ENCODE measurements at places on chromosomes 12 and 14.

DNA sequence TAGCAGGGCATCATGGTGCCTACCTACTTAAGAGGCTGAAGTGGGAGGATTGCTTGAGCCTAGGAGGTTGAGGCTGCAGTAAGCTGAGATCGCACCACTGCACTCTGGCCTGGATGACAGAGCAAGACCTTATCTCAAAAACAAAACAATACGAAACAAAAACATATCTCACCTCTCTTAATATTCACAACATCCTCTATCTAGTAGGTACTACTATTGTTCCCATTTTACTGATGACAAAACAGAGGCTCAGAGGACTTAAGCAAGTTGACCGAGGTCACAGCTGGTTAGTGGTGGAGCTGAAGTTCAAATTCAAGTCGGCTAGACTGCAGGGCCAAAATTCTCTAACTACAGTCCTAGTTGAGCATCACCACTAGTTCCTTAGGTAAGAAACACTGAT, 172.3 kb upstream of the EEA1 start:
- DNase-seq, result no peak

- DNase-seq, result peak; percentile 42
These were observed 3.4 kb downstream of the JAG2 start for GRCh38 chr14:105165134-105165704.

GRCh38 chr12:58529897-58530741, 390.2 kb downstream of the LRIG3 start:
- no peak for DNase-seq

GRCh38 chr14:91300283-91300895, 55.9 kb upstream of the GPR68 start:
- no peak for DNase-seq

- no peak for DNase-seq
These were observed 27.1 kb upstream of the BCDIN3D start for GRCh38 chr12:49869816-49870500.

DNA sequence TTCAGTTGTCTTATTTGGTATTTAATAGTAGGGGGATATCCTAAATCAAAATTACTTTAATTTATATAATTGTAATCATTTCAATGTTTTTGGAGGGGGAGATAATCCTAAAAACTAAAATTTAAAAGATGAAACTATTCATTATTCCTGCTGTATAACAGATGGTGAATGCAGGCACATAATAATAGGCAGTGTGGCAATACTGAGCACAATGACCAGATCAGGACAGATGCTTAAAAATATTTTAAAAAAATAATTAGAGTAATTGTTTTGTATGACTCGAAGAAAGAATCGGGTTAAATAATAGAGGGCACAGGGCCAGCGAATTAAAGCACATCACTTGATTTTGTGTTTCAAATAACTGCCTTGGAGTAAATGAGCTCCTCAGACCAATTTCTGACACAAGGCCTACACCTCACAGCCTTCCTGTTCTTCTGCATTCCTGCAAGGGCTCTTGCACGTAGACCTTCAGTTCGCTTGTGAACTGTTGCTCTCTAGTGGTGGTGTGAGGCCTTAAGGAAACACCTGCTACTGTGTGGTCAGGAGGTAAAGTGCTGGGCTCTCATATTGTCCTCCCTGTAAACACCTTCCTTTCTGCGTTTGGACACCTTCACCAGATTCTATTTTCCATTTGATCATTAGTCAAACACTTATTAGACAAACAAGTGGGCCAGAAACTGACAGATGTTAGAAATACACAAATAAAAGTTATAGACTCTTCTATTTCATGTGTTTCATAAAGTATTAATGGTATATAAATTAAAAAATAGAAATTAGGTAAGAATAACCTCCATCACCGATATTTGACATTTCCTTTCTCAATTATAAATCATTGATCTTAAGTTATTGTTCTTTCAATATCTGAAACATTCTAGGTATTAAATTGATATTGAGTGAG, 29.3 kb upstream of the KLRF1 start:
- DNase-seq, result peak; percentile 29

DNA sequence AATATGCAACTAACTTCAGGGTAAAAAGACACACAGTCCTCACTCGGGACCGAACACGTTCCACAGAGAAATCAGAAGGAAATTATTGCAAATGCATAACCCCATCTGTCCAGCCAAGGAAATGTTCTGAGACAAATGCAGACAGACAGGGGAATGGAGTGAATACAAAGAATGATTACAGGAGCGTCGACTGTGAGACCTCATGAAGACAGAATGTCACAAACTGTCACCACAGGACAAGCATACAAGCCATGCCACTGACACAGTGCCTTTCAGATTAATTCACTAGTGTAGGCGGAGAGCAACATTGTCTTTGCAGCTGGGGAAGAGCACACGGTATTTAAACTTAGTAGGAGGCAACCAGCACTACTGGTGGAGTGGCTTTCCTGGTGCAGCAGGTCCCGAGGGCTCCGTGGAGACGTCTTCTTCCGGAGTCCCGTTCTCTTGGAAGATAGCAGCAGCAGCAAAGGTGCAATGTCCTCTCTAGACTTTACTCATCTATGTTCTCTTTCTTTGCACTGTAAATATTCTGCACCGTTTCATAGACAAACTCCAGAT, 44.6 kb downstream of the FBXO21 start:
- DNase-seq, result no peak

GRCh38 chr12:70648191-70648590, 11.0 kb upstream of the PTPRB start:
- no peak for DNase-seq

DNA sequence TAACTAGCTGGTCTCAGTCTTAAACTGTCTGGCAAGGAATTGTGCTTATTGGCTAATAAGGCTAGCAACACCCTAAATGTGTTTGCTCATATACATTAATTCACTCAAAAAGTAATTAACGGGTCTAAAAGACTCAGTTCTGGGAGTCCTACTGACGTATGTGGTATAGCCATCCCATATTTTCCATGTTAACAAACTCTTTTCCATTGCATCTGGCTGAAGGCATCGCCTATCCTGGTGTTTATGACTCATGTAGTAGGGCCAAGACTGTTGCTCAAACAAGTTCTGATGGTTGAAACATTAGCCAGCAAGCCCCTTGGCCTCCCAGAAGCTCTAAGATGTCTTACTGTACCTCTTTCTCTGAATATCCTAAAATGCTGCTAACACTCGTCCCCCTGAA, 98.5 kb downstream of the PHLDA1 start:
- no peak for DNase-seq

DNA sequence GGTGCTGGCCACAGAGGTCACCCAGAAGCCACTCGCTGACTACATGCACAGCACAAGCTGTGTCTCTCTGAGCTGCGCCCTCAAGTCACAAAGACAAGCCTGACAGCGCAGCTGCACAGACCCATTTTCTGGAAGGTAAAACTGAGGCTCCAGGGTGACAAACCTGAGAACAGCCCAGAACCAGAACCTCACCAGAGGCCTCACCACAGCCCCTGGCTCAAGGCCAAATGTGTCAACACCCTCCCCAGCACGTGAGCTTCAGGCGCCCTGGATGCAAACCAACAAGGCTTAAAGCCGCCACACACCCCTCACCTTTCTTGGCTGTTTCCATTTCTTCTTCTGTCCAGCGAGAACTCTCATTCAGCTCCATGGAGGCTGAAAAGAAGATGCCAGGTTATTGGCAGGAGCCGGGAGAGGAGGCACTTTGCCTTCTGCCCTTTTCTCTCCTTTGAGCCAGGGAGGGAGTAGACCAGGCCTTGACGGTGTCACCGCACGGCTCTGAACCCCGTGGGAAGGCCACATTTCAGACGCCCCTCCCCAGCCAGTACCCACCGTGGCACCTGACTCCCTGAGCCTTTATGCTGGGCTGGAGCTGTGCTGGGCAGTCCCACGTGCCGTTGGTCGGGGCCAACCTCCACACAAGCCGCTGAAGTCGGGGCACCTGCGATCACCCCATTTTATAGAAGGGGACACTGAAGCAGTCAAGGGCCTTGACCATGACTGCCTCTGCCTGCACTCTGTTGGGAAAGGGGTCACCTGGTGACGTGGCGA, 103.1 kb downstream of the RFLNA start:
- DNase-seq, result no peak

- DNase-seq, result no peak
These were observed 13.1 kb downstream of the TEDC1 start for GRCh38 chr14:105503935-105504692.

DNA sequence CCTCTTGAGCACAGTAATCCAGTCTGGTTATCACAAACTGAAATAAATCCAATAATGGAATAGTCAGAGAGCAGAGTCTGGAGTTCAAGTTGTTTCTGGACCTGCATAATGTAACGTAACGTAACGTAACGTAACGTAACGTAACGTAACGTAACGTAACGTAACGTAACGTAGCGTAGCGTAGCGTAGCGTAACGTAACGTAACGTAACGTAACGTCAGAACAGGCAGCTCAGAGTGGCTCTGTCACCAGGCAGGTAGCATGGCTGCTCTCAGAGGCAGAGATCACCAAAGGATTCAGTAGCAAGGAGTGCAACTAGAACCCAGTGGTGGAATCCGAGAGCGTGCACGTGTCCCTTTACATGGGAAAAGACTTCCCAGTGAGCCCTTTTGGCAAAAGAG, 85.7 kb upstream of the USP44 start:
- DNase-seq, result no peak

DNA sequence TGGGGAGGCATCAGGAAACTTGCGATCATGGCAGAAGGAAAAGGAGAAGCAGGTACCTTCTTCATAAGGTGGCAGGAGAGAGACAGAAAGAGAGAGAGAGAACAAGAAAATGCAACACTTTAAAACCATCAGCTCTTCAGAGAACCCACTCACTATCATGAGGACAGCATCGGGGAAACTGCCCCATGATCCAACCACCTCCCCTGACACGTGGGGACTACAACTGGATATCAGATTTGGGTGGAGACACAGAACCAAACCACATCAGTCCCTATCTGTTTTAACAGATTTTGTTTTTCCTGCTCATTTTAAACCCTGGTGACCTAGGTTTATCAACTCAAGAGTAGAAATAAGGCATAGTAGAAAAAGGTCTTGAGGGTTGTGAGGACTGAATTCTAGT, 210.1 kb upstream of the PLXNC1 start:
- DNase-seq, result no peak

GRCh38 chr12:31715283-31715825, 13.5 kb downstream of the AMN1 start:
- no peak for DNase-seq

DNA sequence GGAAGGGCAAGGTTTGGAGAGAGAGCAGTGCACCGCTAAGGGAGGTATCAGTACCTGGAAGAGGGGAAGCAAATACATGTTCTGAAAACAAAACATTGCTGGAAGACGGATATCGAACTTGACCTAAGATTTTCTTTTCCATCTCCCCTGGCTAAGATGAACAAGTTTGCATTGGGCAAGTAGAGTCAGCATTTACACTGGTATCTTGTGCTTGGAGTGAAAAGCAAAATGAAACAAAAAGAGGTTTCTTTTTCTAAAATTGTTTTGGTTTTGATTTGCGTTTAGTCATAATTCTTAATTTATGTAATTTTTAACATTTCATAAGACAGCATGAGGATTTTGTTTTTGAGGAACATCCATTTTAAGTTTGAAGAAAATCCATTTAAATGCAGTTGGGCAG, 881.6 kb downstream of the NRXN3 start:
- no peak for DNase-seq
